Stimulated activated CD4-positive, alpha-beta T cell treated with anti-CD3 and anti-CD28 coated beads, Interleukin-2, amount 100 ng/mL, for 4 hours (primary cell): ENCODE measurements at places on chromosomes 7 and 10.
A peak's percentile ranks its signal among the peaks of the same experiment; 100 is the strongest.

- DNase-seq, result no peak
These were observed 60.2 kb downstream of the STK17A start for GRCh38 chr7:43642897-43643630.

DNA sequence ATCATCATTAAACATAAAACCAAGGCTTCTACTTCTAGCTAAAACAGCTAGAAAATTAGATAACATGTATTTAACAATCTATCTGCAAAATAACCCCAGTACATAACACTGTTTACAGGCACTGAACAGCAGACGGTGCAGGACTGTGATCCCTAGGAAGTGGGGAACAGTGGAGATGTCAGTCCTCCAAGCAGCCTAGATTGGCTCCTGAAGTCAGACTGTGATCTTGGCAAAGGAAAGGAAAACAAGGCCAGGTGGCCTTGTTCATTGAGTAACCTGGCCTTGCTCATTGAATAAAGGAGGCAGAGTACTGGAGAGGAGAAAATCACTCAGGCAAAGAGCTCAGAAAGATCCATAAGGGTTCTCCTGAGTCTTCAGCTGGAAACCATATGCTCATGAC is 77.7 kb upstream of the DIP2C start:
- no peak for DNase-seq

- DNase-seq, result no peak
These were observed 270.1 kb upstream of the TPK1 start for GRCh38 chr7:145106001-145106400.

DNA sequence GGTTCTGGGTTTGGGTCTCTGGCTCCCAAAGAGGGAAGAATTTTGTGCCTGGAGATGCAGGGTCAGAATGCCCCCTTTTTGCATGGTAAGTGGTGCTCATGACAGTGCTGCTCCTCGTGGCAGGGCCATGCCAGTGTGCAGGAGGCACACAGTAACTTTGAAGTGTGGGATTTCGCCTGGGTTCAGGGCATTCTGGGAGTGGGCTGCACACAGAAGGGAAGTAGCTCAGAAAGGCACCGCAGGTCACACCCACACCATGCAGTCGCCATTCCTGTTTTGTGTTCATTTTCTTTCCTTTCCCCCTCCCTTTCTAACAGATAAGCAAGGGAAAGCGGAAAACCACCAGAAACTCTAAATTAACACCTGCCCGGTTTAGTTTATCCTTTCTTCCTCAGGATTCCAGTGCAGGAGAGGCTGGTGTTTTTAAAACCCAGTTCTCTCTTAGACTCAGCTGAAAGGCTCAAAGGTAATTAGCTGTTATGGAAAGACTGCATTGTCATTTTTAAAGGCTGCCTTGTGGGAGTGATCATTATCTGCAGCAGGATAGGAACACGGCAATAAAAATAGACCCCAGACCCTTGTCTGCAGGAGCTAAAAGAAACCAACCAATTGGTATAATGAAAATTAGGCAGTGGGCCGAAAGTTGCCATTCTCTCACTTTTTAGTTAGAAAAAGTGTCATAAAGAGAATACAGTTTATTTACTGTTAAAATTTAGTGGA is 50.2 kb downstream of the EEPD1 start:
- no peak for DNase-seq

- DNase-seq, result no peak
These were observed 131.5 kb upstream of the LAMB4 start for GRCh38 chr7:108261560-108262255.

DNA sequence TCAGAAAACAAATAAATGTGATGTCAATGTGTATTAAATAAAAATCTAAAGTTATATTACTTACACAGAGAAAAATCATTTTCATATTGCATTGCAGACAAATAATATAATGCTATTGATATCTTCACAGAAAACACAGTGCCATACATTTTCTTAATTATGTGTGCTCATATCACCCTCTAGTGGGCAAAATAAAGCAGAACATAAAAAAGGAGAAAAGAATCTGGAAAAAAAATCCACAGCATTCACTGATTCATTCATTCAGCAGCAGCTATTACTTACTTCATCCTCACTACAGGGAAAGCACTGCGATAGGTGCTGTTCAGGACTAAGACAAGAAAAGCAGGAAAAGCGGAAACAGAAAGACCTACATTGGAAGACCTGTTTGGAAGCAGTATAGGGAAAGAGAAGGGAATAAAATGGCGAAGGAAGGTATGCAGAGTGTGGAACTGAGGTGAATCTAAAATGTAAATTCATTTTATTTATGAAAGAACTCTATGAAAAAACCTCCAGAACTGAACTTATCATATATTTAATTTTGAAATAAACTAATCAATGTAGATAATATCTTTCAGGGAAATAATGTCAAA is 73.2 kb downstream of the POT1 start:
- no peak for DNase-seq

GRCh38 chr10:123427165-123427786 is 238.9 kb upstream of the GPR26 start:
- DNase-seq, result no peak

- DNase-seq, result no peak
These were observed 158.5 kb upstream of the YAE1 start for GRCh38 chr7:39407723-39408122.

DNA sequence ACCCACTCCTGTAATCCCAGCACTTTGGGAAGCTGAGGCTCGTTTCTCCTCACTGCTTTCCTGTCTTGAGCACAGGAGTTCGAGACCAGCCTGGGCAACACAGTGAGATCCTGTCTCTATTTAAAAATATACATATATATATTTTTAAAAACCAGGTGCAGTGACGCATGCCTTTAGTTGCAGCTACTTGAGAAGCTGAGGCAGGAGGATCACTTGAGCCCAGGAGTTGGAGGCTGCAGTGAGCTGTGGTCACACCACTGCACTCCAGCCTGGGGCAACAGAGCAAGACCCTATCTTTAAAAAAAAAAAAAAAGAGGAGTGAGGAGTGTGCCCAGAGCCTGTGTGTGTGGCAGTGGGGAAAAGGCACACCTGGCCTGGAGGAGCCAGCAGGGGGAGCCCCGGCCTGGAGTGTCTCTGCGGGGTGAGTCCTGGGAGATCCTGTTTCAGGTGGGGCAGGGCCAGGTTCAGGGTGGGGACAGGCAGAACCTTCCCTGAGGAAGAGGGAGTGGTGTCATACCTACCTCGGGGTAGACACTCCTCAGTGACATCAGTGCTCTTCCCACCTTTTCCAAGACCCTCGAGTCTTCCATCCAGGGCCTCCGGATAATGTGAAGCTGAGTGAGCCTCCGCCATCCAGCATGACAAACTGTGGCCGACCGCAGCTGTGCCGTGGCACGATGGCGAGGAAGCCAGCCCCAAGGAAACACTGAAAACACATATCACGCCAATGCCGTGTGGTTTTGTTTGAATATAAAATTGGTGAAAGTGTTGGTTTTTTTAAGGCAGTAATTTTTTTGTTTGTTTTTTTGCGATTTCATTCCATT is 9.0 kb upstream of the ARPC1B start:
- DNase-seq, result peak; percentile 55

DNA sequence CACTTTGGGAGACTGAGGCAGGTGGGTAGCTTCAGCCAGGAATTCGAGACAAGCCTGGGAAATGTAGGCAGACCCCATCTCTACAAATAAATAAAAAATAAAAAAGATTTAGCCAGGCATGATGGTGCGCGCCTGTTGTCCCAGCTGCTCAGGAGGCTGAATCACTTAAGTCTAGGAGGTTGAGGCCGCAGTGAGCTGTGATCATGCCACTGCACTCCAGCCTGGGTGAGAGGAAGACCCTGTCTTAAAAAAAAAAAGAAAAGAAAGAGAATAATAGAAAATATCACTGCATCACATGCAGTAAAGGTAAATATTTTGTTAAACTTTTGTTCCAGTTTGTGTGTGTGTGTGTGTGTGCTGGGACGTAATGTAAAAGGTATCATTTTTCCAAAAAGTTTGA is 3.0 kb downstream of the STRIP2 start:
- no peak for DNase-seq

GRCh38 chr7:150435047-150435389 is 15.4 kb upstream of the GIMAP8 start:
- DNase-seq, result no peak

DNA sequence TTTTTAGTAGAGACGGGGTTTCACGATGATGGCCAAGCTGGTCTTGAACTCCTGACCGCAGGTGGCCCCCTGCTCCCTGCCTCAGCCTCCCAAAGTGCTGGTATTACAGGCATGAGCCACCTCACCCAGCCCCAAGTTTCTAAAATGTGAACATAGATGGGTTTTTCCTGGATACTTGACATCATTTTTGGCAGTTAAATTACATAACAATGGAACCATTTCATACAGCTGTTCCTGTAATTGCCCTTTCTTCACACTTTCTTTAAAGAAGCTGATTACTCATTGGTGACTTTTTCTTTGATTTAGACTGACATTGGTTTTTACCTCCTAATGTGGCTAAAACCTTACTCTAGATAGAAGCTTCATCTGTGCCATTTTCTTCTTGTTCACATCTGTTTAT is 5.9 kb downstream of the ZKSCAN1 start:
- no peak for DNase-seq

- no peak for DNase-seq
These were observed 12.2 kb downstream of the HOXA1 start for GRCh38 chr7:27083646-27084045.

GRCh38 chr7:35505066-35505465 is 189.9 kb downstream of the HERPUD2 start:
- no peak for DNase-seq

GRCh38 chr7:101819913-101820522 is 2.6 kb downstream of the CUX1 start:
- DNase-seq, result no peak

DNA sequence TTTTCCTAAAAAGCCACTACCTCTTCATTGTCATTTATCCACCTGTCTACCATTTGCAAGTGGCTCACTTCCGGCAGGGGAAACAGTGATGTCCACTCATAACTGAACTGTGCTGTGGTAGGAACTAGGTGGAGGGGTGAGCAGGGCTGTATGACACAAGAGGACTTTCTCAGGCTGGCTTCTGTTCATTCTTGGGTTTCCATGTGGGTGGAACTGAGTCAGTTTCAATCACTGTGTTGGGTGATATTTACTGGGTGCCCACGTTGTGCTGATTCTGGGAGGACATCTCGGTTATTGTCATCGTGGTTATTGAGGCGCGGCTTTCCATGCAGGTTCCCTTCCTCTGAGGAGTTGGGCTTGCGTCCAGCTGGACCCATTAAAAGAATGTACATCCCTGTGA is 38.8 kb downstream of the RAMP3 start:
- peak; percentile 20 for DNase-seq

DNA sequence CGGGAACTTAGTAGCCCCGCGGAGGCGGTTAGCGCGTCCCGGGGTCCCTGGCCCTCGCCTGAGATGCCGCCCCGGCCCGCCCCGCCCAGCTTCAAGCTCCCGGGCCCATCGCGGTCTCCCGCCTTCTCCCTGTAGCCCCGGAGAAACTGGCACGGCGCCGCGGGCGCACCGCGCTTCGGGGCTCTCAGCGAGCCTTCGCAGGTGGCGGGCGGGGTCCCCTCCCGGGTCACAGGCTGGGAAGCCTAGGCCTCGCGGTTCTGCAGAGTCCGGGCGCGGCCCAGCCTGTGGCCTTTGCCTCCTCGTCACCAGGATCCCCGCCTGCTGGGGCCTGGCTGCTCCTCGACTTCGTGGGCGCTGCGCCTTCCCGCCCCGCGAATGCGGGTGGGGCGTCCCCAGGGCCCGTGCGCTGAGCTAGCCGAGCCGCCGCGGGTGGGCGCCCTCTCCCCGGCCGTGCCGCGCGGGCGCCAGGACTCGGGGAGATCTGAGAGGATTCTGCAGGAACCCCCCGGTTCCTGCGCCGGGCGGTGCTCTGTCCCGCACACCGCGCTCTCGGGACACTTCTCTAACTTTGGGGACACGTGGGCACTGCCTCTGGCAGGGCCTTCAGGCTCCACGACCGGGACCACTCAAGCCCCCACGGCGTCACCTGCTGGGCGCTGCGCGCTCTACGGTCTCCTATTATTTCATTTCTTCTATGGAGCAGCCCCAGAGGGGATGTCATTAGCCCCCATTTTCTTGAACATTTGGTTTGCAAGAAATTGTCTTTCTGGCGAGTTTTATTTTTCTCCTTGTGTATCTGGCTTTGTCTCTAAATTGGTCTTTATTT is 682 bp upstream of the RGS10 start:
- DNase-seq, result peak; percentile 61

- no peak for DNase-seq
These were observed 73.0 kb upstream of the LRRC18 start for GRCh38 chr10:49012603-49013002.

DNA sequence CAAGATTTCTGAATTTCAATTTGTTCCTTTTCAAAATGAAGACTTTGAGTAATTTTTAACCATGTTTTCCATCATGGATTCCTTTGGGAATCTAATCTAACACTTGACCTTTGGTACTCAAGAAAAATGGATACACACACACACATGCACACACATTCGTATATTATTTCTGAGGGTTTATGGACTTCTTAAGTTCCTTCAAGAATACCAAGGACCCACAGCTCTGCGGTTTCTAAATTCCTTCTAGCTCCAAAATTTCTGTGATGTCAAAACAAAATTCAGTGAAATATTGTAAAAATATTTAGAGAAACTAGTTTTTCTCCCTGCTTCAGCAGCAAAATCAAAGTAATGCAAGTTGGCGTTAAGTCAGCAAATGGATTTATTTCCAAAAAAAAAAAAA is 98.3 kb upstream of the FAM13C start:
- DNase-seq, result no peak

DNA sequence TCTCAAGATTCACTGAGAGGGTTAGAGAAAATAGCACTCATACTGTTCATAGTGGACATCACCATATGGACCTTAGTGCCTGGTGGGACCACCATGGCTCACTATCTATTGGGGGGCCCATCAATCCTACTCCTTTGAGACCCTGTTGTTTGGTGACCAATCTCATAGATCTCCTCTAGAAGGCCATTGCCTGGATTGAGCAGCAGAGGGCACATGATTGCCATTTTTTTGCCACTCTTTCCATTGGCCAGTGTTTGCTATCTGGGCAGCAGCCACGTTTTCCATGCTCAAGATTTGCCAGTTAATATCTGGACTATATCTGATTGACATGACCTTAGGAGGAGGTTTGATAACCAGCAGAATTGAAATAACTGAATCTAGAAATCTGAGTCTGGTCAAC is 244.5 kb downstream of the ITGB1 start:
- DNase-seq, result no peak

DNA sequence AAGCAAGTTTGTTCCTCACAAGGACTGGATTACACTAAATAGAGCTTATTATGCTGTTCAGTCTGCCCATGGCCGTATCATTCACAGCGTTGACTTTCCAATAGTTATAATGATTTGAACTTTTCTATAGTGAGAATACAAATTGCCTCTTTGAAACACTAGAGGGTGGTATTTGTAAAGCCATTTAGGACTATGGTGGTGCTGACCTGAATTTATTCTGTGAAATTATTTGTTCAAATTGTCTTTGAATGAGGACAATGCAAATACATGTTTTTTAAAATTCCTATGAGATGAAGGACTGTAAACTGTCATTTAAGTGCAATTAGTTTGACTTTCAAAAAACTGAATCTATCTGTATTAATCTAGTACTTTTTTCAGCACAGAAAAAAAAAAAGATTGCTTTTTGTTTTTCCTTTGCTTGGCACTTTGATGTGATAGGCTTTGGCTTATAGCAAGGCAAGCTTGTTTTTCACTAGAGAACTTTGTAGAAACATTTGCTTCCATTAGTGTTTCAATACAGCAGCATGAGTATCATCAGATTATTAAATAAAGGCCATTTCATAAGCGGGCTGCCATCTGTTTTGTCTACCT is 122.7 kb upstream of the TMEM229A start:
- DNase-seq, result no peak
